Central memory CD8-positive, alpha-beta T cell (primary cell): ENCODE measurements at places on chromosomes 1 and 21.

GRCh38 chr1:43035821-43036741, 77.4 kb upstream of the SLC2A1 start:
- DNase-seq, result no peak

DNA sequence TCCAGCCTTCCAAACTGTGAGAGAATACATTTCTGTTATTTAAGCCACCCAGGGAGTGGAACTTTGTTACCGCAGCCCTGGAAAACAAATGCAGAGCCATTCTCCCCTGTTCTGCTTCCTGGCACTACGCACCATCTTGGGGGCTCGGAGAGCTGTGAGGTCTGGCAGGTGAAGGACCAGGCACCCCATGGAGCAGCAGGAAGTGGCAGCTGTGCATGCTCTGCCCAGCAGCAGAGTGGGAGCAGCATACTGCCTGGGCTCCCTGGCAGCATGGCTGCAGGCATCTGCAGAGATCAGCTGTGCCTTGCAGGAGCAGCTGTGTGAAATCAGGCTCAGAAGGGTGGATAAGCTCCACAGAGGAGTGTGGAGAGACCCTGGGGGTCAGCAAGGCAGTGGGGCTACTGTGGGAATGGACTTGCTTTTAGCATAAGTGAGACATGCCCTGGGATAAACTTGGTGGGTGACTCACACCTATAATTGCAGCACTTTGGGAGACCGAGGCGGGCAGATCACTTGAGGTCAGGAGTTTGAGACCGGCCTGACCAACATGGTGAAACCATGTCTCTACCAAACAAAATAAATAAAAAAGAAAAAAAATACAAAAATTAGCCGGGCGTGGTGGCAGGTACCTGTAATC, 17.7 kb upstream of the ZSCAN20 start:
- no peak for DNase-seq

GRCh38 chr1:18466676-18467075, 14.1 kb upstream of the KLHDC7A start:
- no peak for DNase-seq

GRCh38 chr1:230130172-230130944, 63.3 kb downstream of the GALNT2 start:
- no peak for DNase-seq

- DNase-seq, result no peak
Measured at GRCh38 chr1:152858062-152858461, 1.7 kb upstream of the LCE7A start.

DNA sequence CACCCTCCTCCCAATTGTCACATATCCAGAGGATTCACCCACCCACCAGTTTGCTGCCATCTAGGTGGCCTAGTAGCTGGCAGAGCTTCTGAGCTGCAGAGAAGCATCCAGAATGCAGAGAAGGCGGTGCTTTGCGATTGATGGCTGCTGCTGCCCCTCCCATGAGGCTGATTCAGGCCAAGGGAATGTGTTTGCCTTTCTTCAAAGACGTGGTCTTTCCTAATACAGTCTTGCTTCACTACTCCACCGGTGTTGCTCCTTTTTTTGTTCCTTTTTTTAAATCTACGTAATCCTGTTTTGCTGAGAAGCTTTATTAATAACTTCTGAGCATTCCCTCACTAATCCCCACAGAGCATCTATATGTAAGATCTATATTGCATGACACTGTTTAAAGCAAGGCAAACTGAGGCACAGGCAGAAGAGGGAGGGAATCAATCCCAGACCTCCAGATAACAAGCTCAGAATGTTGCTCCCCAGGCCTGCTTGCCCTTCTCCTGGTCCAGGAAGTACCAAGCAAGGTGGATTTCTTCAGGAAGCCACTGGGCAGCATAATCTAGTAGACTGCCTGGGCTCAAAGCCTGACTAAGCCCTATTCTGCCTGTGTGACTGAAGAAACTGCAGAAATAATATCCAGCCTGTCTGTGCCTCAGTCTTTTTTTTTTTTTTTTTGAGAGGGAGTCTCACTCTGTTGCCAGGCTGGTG, 275.5 kb upstream of the FMN2 start:
- DNase-seq, result no peak
